T-helper 17 cell (primary cell): ENCODE measurements at places on chromosomes 2 and 18. TPM values are rescaled to one million over a fixed set of nuclear protein-coding genes. Genes with fewer than 3 reads are reported as not detected.

GRCh38 chr2:162074928-162075688, 1.1 kb upstream of the DPP4 start:
- DNase-seq: no peak

GRCh38 chr2:26756337-26756736, 7.7 kb upstream of the SLC35F6 start:
- no peak for DNase-seq

GRCh38 chr2:54626884-54627283, 96.6 kb upstream of the EML6 start:
- DNase-seq: no peak

- no peak for DNase-seq
Measured at GRCh38 chr18:10032331-10033015, 118.7 kb downstream of the VAPA start.

- no peak for DNase-seq
Measured at GRCh38 chr2:232571026-232571474, 20.6 kb downstream of the EIF4E2 start.

DNA sequence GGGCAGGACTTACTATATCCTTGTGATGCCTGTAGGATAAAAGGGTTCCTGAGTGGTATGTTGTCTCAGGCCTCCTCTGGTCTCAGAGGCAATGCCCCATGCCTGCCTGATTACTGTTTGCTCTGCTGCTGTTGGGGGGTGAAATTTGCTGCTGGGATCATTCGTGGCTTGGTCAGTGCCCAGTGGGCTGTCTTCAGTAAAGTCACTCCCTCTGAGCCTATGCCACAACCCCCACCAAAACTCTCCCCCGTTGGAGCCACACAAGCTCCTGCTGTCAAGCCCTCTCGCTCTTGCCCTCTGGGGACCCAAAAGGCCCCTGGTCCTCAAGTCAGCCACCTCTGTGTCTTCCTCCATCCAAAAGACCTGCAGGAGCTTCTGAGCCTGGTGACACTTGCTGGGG, 38.6 kb upstream of the TGIF1 start:
- DNase-seq: no peak

GRCh38 chr18:57683470-57683869, 61.8 kb upstream of the NARS1 start:
- no peak for DNase-seq

GRCh38 chr18:29488617-29489016, 1311.7 kb upstream of the CDH2 start:
- no peak for DNase-seq

GRCh38 chr2:20447437-20448245, 767 bp downstream of the RHOB start:
- no peak for DNase-seq

DNA sequence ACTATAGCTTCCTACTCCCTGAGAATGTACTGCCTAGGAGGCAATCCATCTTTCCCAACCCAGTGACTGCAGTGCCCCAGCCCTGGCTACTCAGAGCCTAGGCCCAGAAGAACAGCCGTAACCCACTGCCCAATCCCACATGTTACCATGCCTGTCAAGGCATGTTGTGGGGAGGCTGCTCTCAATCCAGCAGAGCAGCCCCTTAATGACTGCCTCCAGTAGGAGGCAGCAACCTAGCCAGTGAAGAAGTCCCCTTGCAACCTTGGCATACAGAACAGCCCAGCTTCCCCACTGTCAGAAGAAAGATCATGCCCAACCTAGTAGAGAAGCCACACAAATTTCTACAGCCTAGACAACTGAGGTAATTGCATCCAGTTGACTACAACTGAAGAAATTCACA, 44.2 kb upstream of the CDH7 start:
- no peak for DNase-seq

DNA sequence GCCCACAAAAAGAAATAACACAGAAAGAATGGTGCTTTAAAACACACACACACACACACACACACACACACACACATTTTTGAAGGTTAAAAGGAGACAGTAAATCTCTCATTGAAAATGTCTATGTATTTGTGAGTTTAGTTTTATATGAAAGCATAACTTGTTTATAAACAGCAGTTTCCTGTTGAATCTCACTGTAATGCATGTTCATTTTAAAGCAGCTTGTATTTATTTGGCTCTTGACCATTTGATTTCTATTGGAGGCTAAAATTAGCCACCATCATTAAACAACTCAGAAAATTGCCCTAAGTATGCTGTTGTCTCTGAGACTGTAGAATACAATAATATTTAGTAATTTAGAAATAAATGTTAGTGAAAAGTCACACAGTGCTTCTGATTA, 95.0 kb downstream of the TMEM185B start:
- no peak for DNase-seq

The PAIP2B gene
- 2.4 TPM for total RNA-seq

The LRP1B gene
- 0.02 TPM for total RNA-seq

The ELOA2 gene
- total RNA-seq: not detected

The ID2 gene
- total RNA-seq: 103 TPM

The CTNNA2 gene
- total RNA-seq: not detected

The AQP12B gene
- total RNA-seq: not detected

The GKN1 gene
- not detected for total RNA-seq
